ENCODE measurements at places on chromosomes 1 and 21. TPM values are rescaled to one million over a fixed set of nuclear protein-coding genes. Genes with fewer than 3 reads are reported as not detected.

The CAPZA1 gene
- polyA plus RNA-seq: 75.8 TPM

The SYT11 gene
- polyA plus RNA-seq: 1.6 TPM

The KIAA1614 gene
- 3.3 TPM for polyA plus RNA-seq

The AIRE gene
- polyA plus RNA-seq: 0.15 TPM

The TMEM201 gene
- polyA plus RNA-seq: 4.4 TPM

The SAMD11 gene
- polyA plus RNA-seq: 1.2 TPM

The SPEN gene
- polyA plus RNA-seq: 20.2 TPM

The ETV3 gene
- 3.4 TPM for polyA plus RNA-seq

The SLC9C2 gene
- polyA plus RNA-seq: not detected

The EGLN1 gene
- polyA plus RNA-seq: 13.1 TPM

The THAP3 gene
- 20.1 TPM for polyA plus RNA-seq

The SELENBP1 gene
- polyA plus RNA-seq: 141 TPM

The GUCA2B gene
- 1.5 TPM for polyA plus RNA-seq

The EEIG2 gene
- polyA plus RNA-seq: 17.5 TPM

The KRTAP22-2 gene
- polyA plus RNA-seq: not detected

The HEYL gene
- 38.1 TPM for polyA plus RNA-seq

The DMRTA2 gene
- polyA plus RNA-seq: not detected

The PROK1 gene
- 5.1 TPM for polyA plus RNA-seq

The NFIA gene
- polyA plus RNA-seq: 3.9 TPM

The SYF2 gene
- polyA plus RNA-seq: 98.3 TPM

The ANGPTL3 gene
- 0.05 TPM for polyA plus RNA-seq

The PRPF38B gene
- polyA plus RNA-seq: 19.3 TPM

The TSTD1 gene
- 33.7 TPM for polyA plus RNA-seq

The NGF gene
- polyA plus RNA-seq: 13.3 TPM

The KCNJ9 gene
- 0.03 TPM for polyA plus RNA-seq

The TTC22 gene
- not detected for polyA plus RNA-seq

The KPRP gene
- not detected for polyA plus RNA-seq

The ERICH3 gene
- polyA plus RNA-seq: not detected

The GJC2 gene
- polyA plus RNA-seq: 5.3 TPM

The CDA gene
- 0.66 TPM for polyA plus RNA-seq

The CELA2B gene
- not detected for polyA plus RNA-seq

The FAM72B gene
- 0.45 TPM for polyA plus RNA-seq

Data from adipose tissue (tissue), 3 donors.